Tibial nerve (tissue), 4 donors: ENCODE measurements at places on chromosomes 12 and 14.
A peak's percentile ranks its signal among the peaks of the same experiment; 100 is the strongest.

- DNase-seq, result no peak
Observed at GRCh38 chr12:22477894-22478287, 66.5 kb downstream of the C2CD5 start.

- DNase-seq, result no peak
Observed at GRCh38 chr14:49506650-49507049, 79.5 kb downstream of the RPS29 start.

GRCh38 chr14:74492776-74493342 lies at the start of gene NPC2:
Gene NPC2 (minus strand): TSS chr14:74493305. CDS start chr14:74493274, 31 bp downstream.
- no peak for DNase-seq

DNA sequence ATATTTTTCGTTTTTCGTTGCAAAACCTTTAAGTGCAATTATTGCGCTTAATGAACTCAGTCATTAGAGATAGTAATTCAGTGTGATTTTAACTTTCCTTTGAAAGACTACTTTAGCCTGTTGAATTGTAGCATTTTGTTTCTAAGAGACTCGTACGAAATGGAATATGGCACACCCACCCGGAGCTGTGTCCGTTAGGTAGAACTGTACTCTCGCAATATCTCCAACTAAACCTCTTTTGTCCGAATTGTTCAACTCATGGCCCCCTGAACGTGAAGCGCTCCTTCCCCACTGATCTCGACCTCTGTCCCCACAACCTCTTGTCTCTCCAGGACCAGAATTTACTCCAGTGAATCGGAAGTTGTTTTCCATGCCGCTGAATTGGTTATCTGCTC lies 800 bp downstream of the PCNX4 start:
- DNase-seq, result peak; percentile 30

GRCh38 chr12:96425951-96426350 lies 25.7 kb upstream of the CDK17 start:
- DNase-seq, result no peak

DNA sequence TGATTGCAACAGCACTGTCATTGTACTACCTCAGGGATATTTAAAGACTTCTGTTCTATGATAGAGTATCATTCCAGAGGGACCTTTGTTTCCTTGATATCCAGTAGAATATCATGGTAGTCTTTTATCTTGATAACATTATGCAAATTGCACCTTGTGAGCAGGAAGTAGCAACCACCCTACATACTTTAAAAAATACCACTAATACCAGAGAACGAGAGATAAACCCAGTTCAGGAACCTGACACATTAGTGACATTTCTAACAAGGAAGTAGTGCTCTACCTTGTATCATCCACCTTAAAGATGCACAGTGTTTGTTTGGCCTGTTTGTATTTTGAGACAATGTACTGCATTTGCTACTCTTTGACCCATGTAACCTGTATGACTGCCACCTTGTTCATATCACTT lies 8.8 kb upstream of the MAP4K5 start:
- DNase-seq, result no peak

DNA sequence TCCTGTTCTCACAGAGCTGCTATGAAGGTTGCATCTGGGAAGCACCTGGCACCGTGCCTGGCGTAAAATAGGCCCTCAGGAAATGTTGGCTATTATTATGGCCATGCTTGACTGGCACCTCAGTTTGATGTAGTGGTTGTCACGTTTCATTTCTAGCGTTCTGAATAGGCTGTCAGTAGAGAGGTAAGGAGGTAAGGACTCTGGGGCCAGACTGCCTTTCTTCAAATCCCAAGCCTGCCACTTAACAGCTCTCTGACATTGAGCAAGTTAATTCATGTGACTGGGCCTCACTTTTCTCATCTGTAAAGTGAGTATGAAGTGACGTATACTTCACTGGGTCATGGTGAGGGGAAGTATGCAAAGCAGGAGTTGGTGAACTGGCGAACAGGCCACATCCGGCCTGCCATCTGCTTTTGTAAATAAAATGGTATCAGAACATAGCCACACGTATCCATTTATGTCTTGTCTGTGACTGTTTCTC lies 196.2 kb downstream of the CACNA1C start:
- no peak for DNase-seq

- DNase-seq, result no peak
Observed at GRCh38 chr14:73859145-73859544, 7.5 kb downstream of the PTGR2 start.

GRCh38 chr14:74368441-74368840 lies 20.2 kb downstream of the VRTN start:
- no peak for DNase-seq

GRCh38 chr12:97503073-97503855 lies 40.7 kb downstream of the RMST start:
- DNase-seq, result no peak

GRCh38 chr14:76261371-76261811 lies 109.7 kb downstream of the GPATCH2L start:
- no peak for DNase-seq

DNA sequence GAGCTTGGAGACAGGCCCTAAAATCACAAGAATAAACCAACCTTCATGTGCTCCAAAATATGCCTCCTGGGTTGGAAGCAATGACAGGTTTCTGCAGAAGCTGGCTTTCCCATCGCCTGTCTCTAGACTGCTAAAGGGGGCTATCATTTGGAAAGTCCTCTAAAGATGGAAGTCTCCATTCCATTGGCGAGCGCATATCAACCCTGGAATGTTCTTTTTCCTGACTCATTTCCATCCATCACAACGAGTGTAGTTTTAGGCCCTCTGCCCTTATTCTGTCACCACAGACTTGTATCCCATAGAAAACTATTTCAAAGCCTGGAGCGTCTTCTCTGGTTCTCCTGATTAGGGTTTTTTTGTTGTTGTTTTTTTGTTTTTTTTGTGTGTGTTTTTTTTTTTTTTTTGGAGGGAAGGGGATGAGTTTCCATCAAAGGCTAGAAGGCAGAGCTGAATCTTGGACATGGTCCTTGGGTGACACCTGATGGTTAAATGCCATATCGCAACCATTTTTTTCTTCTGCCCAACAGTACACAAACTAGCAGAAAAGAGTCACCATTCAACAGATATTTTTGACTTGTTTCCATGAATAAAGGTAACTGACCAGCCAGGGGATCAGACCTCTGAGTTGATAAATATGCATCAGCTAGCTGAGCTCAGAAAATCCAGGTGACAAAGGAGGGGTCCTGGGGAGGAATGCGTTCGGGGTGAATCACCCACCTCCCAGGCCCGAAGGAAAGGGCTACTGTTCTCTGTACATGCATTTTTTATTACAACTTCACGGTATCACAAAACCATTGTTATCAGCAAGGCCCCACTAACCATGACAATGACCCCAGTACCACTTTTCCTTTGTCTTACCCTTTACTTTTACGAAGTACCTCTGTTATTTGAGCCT lies 40.5 kb downstream of the KCNA5 start:
- DNase-seq, result no peak

GRCh38 chr12:108505129-108505528 lies 9.9 kb upstream of the FICD start:
- no peak for DNase-seq

DNA sequence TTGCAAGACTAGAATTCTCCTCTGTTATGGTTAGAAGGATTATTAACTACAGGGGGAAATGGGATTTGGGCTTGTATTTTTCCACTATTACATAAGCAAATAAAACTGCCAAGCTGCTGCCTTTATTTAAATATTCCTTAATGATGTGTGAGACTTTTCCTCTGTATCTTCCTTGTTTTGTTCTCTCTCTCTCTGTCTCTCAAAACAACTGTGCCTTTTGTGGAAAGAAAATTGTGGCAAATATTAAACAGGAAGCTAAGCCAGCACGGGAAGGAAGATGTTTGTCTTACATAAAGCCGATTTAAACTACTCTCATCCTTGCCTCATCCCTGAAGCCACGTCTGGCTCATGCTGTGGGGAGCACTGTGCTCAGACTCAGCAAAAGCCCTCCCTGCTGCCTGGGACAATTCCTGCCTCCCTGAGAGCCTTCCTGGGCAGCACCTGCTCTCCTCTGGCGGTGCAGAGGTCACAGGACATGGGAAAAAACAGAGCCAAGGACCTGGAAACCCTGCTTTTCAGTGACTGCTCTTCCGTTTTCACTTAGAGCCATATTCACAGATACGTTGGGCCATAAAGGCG lies 237.2 kb downstream of the SLC15A4 start:
- DNase-seq, result no peak

GRCh38 chr12:24960222-24960855 lies 11.4 kb upstream of the BCAT1 start:
- no peak for DNase-seq

DNA sequence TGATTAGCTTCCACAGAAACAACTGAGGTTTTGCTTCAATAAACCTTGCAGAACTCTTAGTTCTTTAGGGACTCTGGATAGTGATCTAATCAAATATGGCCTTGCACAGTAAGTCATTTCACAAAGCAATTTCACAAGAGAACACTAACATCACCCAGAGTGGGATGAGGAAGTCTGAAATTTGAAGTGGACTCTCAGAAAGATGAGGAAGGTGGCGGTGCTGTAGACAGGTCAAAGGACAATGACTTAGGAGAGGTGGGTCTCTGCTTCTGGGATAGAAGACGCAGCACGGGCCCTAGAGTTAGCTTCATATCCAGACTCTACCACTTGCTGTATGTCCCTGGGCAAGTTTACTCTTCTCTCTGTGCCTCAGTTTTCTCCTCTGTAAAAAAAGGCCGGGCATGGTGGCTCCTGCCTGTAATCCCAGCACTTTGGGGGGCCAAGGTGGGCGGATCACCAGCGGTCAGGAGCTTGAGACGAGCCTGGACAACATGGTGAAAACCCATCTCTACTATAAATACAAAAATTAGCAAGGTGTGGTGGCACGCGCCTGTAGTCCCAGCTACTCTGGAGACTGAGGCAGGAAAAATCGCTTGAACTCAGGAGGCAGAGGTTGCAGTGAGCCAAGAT lies 18.9 kb downstream of the FOS start:
- DNase-seq, result no peak
